Common myeloid progenitor, CD34-positive (primary cell): ENCODE measurements at places on chromosomes 5 and 9.

- DNase-seq, result no peak
These were observed 10.4 kb downstream of the FREM1 start for GRCh38 chr9:14899815-14900193.

DNA sequence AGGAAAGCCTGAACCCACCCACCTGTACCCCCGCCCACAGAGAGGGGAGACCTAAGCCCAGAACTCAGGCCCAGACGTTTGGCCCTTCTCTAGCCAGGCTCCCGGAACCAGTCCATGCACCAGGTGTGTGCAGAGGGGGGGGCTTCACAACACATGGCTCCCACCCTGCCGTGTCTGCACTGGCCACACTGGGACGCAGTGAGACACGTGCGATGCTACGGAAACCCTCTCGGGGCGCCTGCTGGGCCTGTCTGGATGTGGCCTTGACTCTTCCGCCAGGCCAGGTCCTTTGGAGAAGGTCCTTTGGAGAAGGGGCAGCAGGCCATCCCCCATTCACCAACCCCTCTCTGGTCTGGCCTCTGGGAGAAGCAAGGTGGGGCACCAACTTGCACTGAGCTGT lies 58.4 kb upstream of the SARDH start:
- DNase-seq, result no peak

DNA sequence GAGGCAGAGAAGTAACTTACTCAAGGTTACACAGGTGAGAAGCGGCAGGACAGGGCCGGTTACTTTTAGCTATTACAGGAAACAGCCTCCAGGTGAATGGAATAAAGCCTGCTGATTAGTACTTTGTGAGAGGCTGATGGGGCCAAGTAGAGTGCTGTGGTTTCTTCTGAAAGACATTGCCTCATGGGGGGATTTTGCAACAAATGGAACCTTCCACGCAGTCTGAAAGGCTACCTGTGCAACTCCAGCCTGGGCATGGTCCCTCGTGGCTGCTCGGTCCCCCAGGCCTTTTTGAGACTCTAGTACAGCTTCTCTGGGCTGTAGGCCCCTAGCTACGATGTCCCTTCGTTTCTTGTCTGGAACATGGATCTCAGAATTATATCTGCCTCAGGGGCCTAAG lies 2.0 kb downstream of the TMEM268 start:
- no peak for DNase-seq

- peak; percentile 69 for DNase-seq
These were observed 55.6 kb downstream of the ARHGEF37 start for GRCh38 chr5:149636861-149637246.

GRCh38 chr5:126808521-126808988 lies 31.6 kb downstream of the LMNB1 start:
- peak; percentile 63 for DNase-seq

DNA sequence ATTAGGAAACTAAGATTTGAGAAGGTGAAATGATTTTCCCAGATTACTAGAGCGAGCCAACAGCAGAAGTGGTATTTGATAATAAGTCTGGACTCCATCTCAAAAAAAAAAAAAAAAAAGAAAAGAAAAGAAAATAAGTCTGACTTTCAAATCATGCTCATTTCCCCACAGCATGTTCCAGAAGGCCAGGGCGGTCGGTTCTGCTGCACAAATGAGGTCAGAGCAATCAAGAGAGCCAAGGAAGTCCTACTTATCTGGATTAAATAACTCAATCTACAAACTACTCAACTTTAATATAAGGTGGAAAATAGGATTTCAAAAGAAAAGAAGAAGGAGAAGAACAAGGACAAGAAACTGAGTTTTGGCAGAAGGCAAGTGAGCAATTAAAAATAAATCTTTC lies 130.4 kb upstream of the RASA1 start:
- DNase-seq, result no peak

DNA sequence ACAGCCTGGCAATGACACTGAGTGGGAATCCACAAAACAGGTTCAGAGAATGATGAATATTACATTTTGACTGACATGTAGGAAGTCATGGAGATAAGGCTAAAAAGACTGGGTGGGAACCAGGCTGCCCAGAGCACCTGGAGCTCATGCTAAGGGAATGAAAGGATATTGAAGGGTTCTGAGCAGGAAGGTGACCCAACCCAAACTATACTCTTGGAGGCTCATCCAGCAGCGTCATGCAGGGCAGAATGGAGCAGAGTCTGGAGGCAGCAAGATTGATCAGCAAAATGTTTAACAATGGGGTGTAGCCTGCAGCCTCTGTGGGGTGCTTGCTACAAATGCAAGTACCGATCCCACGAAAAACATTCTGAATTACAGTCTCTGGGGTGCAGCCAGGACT lies 120.2 kb downstream of the PSD2 start:
- no peak for DNase-seq

DNA sequence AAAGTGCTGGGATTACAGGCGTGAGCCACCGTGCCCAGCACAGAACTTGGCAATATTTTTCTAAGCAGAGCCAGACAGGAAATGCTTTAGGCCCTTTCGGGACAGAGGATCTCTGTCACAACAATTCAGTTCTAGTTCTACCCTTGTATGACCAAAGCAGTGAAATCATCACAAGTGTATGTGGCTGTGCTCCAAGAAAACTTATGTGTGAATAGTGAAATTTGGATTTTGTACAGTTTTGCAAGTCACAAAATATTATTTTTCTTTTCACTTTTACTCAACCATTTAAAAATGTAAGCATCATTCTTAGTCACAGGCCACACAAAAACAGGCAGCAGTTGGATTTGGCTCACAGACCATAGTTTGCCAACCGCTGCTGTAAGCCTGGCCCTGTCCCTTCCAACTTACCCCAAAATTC lies 20.4 kb upstream of the PRUNE2 start:
- DNase-seq, result no peak

- DNase-seq, result no peak
These were observed 176.5 kb upstream of the PANK3 start for GRCh38 chr5:168755548-168756093.

DNA sequence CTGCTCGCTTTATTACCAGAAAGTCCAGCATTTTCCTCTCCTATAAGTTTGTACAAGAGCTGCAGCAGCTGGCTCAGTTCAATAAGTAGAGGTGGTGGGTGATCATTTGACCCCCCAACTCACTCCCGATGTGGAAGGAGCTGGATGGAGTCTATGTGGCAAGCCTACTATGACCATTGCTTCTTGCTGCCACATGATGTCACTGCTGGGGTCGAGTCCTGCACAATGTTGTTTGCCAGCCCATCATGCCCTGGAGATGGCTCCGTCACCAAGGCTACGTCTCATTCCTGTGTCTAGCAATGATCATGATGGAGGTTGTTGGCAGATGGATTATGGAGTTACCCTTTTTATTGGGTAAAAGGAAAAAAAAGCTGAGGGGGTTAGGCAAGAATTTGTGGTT lies 266.3 kb downstream of the PSAT1 start:
- no peak for DNase-seq

GRCh38 chr9:121160025-121160424 lies 41.6 kb downstream of the RAB14 start:
- DNase-seq, result peak; percentile 35

- no peak for DNase-seq
These were observed 6.7 kb downstream of the ANKS6 start for GRCh38 chr9:98789483-98790133.

DNA sequence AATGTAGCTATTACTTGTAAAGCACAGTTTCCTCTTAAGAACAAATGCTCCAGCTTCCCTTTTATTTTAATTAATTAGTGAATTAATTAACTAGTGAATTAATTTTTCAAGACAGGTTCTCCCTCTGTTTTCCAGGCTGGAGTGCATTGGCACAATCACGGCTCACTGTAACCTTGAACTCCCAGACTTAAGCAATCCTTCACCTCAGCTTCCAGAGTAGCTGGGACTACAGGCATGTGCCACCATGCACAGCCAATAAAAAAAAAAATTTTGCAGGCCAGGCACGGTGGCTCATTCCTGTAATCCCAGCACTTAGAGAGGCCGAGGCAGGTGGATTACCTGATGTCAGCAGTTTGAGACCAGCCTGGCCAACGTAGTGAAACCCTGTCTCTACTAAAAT lies 44.1 kb downstream of the FCHO2 start:
- DNase-seq, result no peak

- DNase-seq, result no peak
These were observed 309.6 kb downstream of the EPB41L4A start for GRCh38 chr5:112109331-112110007.

GRCh38 chr5:77006124-77006523 lies 24.1 kb upstream of the AGGF1 start:
- DNase-seq, result no peak

DNA sequence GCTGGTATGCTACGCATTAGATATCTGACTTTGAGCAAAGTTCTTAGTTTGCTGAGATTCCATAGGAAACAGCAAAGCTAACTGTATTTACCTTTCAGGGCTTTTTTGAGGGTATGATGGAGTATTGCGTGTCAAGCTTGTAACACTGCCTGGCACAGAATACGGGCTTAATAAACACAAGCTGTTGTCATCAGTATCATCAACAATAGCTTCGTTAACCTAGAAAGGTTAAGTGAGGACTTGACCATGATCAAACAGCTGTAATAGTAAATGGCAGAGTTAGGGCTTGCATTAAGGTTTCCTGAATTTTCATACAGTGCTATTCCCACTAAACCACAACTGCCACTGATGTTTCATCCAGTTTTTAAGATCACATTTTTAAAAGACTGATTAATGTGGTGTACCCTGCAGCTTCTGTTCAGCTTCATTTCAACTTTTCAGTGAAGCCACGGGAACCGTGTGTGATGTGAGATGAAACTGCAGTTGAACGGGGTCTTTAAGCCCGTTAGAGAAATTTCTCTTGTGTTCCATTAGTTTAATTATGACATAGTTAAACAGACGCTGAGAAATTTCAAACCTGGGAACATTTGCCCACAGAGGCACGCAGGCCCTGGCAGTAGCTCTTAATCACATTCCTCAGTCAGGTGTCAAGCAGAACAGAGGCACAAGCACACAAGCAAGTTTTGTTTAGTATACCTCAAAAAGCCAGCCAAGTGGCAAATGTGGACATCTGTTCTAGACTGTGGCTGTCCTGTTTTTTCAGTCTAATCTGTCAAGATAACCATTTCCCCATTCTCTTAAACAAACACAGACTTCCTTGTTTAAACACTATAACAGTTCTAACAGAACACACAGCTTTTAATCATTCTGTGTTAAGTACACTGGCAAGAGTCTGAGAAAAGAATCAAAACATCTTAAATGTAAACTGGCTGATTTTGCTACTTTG lies 147.1 kb downstream of the ZNF608 start:
- DNase-seq, result peak; percentile 87
